ENCODE measurements at places on chromosomes 13 and 19.

GRCh38 chr19:9324584-9324962 is 594 bp downstream of the ZNF559 start:
- DNase-seq, result no peak

- DNase-seq, result no peak
Observed at GRCh38 chr19:41904118-41904870, 21.3 kb downstream of the ARHGEF1 start.

GRCh38 chr19:10069046-10069445 is 17.1 kb upstream of the SHFL start:
- peak; percentile 19 for DNase-seq

DNA sequence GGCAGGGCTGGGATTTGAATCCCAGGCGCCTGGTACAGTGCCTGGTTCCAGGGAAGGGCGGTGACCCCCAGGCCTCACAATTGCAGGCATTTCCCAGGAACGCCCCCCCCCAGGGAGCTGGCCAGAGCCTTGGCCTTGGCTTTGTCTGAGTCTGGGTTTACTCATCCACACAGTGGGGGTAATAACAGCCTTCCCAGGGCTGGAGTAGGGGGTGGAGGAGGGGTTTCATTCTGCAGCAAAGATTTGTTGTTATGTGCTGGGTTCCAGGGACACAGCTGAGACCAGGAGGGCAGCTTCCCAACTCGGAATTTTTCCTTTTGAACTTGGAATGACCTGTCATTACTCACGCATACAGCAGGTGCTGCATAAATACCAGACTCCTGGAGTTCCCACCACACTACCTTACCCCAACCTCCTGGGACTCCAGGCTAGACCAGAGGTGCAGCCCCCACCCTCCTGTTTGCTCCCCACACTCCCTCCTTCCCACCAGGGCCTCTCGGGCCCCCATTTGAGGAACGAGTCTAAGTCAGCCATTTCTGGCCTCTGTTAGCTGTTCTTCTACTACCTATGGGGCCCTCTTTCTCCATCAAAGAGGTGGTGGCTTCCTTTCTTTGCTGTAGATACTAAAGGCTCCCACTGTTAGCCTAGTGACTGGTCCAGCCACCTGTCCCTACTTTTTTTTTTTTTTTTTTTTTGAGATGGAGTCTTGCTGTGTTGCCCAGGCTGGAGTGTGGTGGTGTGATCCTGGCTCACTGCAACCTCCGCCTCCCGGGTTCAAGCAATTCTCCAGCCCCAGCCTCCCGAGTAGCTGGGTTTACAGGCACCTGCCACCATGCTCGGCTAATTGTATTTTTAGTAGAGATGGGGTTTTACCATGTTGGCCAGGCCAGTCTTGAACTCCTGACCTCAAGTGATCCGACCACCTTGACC is 1.6 kb upstream of the ADAMTS10 start:
- DNase-seq, result peak; percentile 84

- no peak for DNase-seq
Observed at GRCh38 chr13:43129066-43129465, 105.7 kb downstream of the DNAJC15 start.

DNA sequence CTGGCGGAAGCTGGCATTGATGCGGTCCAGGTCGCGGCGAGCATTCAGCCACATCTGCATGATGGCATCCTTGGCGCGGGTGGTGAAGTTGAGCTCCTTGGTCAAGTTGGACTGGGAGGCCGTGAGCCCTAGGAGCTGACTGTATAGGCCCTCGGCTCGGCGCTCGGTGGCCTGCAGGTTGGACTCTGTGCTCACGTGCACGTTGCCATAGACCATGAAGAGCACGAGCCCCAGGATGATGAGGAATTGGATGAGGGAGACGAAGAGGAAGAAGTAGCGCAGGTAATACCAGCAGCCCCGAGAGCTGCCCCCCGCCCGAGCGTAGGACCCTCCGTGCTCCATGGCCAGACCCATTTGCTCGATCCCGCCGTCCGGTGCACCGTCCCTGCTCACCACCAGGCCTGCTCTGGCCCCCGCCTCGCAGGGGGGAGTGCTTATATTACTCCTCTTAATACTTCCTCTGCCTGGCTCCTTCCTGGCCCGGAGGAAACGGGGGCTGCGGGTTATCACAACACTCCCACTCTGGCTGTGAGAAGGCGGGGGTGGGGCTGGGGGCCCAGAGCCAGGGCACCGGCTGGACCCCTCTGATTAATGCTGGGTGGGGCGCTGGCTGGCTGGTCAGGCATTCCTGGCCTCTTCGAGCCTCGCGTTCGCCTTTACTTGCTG is at the start of gene PLVAP:
TSS of gene PLVAP (minus strand) at position 408 of the 666 bp plus-strand sequence. CDS start at position 354, 54 bp downstream.
- no peak for DNase-seq

DNA sequence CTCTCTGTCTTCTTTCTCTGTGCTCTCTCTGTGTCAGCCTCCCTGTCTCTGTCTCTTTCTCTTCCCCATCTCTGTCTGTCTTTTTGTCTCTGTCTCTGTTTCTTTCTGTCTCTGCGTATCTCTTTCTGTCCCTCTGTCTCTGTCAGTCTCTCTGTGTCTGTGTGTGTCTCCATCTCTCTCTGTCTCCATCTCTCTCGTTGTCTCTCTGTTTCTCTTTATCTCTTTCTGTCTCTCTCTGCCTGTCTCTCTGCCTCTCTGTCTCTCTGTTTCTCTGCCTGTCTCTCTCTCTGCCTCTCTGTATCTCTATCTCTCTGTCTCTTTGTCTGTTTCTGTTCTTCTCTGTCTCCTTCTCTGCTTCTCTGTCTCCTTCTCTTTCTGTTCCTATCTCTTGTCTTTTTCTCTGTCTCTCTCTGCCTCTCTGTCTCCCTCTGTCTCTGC is 15.7 kb upstream of the TCF3 start:
- DNase-seq, result no peak

GRCh38 chr13:108760541-108760940 is 131.1 kb downstream of the MYO16 start:
- no peak for DNase-seq

GRCh38 chr13:19023115-19023514 is 158.5 kb downstream of the TUBA3C start:
- no peak for DNase-seq

DNA sequence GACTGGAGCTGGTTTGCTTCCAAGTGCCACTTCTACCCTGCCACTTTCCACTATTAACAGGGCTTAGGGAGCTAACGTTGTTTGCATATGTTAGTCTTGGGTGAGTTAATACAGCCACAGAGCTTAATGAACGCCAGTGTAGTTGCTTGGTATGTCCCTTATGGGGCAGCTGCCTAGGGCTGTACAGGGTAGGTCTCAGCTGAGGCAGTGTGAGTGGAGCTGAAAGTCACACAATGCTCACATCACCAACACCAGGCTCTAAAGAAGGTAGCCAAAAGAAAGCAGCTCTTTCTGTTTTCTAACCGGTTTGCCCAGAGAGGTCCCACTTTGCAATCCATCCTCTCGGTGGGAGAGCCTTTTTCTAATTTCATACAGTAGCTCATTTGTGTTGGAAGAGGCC is 186.2 kb downstream of the RGCC start:
- no peak for DNase-seq

- DNase-seq, result no peak
Observed at GRCh38 chr13:92781965-92782690, 444.5 kb upstream of the GPC6 start.

DNA sequence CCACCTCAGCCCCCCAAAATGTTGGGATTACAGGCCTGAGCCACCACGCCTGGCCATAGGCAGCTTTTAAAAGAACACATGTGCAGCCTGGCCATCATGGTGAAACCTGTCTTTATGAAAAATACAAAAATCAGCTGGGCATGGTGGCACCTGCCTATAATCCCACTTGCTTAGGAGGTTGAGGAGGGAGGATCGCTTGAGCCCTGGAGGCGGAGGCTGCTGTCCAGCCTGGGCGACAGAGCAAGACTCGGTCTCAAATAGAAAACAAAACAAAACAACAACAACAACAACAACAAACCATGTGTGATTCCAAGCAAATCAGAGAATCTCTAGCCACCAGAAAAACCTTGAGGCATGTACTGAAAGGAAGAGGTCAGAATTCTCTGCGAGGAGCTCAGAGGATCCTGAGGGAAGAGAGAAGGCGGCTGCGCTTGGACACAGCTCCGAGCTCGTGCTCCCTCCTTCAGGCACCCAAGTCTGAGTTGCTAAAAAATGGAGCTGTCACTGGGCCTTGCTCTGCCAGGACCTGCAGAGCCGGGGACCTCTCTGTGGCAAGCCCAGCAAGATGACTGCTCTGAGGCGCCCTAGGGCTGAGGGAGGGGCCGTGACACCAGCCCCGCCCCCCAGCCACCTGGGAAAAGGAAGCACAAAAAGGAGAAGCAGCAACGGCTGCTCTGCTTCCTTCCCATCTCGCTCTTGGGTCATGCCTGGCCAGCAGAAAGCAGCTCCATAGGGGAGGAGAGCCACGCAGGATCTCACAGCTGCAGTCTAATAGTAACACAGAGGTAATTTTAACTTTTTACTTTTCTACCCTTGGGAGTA is at the start of gene ARL11:
TSS of gene ARL11 (plus strand) at position 677 of the 822 bp plus-strand sequence. CDS start 1,941 bp downstream, outside the sequence.
- DNase-seq, result no peak

DNA sequence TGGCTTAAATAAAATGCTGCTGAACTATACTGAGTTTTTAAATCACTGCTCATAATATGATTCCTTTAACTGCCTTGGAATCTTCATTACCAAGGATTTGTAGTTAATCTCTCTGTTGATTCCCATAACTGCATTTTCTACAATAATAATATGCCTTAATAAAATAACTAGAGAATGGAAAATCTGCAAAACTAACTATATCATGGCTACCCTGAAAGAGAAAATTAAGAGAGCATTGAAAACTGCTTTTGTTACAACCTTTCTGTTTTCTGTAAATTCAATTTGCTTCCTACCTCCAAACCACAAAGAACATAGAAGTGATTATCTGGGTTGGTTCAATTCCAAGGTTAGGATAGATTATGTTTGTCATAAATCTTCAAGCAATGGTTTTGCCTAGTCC is 202.8 kb upstream of the ATXN8OS start:
- no peak for DNase-seq

- DNase-seq, result peak; percentile 15
Observed at GRCh38 chr13:83121896-83122295, 760.4 kb downstream of the SLITRK1 start.

DNA sequence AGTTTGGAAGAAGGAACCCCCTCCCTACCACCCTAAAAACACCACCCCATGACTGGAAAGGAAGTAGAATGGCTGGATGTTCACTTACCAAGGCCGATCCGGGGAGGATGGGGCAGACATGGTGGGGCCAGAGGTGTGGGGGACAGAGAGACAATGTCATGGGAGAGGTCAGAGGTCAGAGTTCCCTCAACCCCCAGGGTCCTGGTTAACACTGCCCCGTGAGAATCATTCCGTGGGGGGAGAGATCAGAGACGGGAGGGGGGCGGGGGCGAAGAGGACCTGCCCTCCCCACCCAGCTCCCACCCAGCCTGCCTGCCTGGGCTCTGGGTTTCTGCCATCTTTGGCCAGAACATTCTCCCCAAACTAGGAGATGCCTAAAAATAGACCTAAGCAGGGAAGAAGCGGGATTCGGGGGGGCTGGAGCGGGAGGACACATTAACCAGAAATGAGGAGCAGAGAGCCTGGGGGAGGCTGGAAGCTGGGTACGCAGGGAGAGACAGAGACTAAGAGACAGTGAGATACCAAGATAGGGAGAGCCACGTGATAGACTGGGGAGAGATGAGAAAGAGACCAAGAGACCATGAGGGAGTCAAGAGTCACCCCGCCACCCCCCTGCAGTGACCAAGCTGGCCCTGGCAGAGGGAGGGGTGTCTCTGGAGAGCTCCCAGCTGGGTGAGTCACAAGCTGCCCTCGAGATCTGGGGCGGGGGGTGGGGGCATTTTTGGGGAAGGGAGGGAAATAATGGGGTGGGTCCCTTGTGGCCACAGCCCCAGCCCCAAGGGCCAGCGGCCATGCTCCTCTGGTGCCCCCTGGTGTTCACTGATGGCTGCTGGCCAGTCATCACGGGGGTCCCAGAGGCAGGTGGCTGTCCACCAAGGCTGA is 6.1 kb upstream of the KANK2 start:
- DNase-seq, result peak; percentile 95

GRCh38 chr19:39842693-39843435 is 3.3 kb downstream of the FBL start:
- DNase-seq, result no peak

GRCh38 chr19:45927565-45928261 is 13.1 kb upstream of the NANOS2 start:
- DNase-seq, result peak; percentile 93

DNA sequence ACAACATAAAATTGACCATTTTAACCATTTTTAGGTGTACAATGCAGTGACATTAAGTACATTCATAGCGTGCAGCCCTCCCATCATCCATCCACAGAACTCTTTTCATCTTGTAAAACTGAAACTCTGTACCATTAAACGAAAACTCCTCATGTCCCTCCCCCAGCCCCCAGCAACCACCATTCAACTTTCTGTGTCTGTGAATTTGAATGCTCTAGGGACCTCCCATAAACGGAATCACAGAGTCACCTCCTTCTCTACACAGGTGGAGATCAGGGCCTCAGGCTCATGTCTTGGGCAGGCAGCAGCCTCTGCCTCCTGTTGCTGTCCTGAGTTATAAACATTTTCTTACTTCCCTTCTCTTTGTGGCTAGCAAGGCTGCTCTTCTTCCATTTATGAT is 7.3 kb upstream of the CCNE1 start:
- DNase-seq, result no peak

GRCh38 chr13:59527500-59527899 is 636.2 kb downstream of the DIAPH3 start:
- no peak for DNase-seq

- no peak for DNase-seq
Observed at GRCh38 chr13:111383591-111384440, 63.4 kb downstream of the TEX29 start.

DNA sequence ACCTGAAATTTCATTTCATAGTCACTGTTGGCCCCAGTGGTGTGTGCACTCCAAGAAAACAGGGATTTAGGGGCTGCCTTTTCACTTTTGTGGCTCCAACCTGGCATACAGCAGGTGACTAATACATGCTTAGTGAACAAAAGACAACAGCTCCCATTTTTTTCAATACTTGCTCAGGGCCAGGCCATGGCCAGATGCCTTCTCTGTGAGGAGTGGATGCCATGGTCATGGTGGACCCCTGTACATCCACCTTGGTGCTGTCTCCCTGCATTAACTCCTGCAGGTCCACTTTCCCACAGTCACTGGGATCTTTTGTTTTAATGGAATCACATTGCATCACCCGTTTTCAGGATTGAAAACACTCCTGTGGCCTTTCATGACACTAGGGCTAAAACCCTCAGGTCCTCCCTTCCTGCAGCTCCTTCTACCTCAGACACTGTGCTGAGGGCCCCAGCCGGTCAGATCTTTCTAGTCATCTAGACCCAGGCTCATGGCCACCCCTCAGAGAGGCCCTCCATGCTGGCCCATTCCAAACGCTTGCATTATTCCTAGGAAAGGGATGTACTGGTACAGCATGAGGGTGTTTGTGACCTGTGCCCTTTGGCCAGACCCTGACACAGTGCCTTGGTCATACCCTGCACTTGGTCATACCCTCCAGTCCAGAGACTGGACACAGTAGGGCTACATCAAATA is 1.2 kb upstream of the TMEM147 start:
- no peak for DNase-seq

GRCh38 chr19:35414442-35414841 is 33.6 kb upstream of the FFAR2 start:
- no peak for DNase-seq

- DNase-seq, result no peak
Observed at GRCh38 chr13:34364633-34365032, 546.7 kb downstream of the RFC3 start.
